ENCODE measurements at places on chromosomes 7 and 10. TPM values are rescaled to one million over a fixed set of nuclear protein-coding genes. Genes with fewer than 3 reads are reported as not detected.

- H3K4me3 ChIP-seq: no peak overlapping the region
- H3K4me1 ChIP-seq: no peaks in the 10 kb centered on the region
Observed at GRCh38 chr10:15901889-15902288, 41.6 kb upstream of the MINDY3 start.

- peaks cover 11% of the 10 kb centered on the region for H3K4me1 ChIP-seq
- no peak overlapping the region for H3K27ac ChIP-seq
- no peaks in the 10 kb centered on the region for H3K36me3 ChIP-seq
- no peak for DNase-seq
- H3K27me3 ChIP-seq: no peaks in the 10 kb centered on the region
Observed at GRCh38 chr7:1302936-1303335, 70.3 kb downstream of the UNCX start.

- H3K4me3 ChIP-seq: no peak overlapping the region
- no peaks in the 10 kb centered on the region for H3K36me3 ChIP-seq
- no peaks in the 10 kb centered on the region for H3K27me3 ChIP-seq
- no peak overlapping the region for H3K27ac ChIP-seq
Observed at GRCh38 chr7:141362580-141363435, 188.4 kb upstream of the AGK start.

DNA sequence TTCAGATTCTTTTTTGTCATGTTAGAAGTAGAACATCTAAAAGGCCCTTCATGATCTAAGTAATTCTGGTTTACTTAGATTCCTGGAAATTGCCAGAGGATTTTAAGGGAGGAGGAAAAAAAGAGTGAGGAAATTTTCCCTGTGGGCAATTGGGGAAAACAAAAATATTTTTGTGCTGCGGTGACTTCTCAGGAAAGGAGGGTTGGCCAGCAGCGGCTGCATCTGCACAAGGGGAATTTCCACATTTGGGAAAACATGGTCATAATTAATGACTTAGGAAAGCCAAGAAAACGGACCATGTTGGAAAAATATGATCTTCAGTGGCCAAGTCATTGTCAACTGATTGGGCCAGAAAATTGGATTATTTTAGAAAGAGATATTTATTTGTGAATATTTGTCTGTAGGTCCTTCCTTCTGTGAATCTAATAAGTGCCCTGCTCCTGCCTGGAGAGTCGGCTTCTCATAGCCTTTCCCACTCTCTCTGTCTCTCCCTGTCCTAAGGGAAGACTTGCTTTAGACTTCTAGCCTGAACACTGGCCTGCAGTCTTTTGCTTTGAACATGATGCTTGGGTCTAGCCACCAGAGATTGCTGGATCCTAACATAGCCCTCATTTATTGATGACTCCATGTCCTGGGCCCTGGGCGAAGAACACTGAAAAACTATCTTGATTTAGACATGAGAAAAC is 124.2 kb upstream of the MKLN1 start:
- no peaks in the 10 kb centered on the region for H3K27me3 ChIP-seq
- no peaks in the 10 kb centered on the region for H3K4me1 ChIP-seq
- no peaks in the 10 kb centered on the region for H3K36me3 ChIP-seq
- no peak for DNase-seq

DNA sequence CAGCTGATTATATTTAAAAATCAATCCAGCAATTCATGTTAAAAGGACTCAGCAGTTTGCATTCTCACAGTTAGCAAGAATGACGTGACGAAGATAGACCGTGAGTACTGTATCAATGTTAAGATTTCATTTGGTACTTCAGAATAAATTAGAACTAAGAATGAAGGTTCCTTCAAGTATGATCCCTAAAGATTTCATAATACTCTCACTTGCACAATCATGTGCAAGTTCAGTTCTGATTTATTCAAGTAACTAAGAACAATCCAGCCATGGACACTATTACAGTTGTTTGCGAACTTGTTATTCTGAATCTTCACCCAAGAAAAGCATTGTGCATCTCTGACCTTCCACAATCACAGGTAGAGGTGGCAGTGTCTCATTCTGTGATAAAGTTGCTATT is 7.7 kb downstream of the RHEB start:
- no peak overlapping the region for H3K4me3 ChIP-seq
- H3K27me3 ChIP-seq: no peaks in the 10 kb centered on the region
- H3K27ac ChIP-seq: no peak overlapping the region
- peaks cover 17% of the 10 kb centered on the region for H3K4me1 ChIP-seq
- no peaks in the 10 kb centered on the region for H3K36me3 ChIP-seq

DNA sequence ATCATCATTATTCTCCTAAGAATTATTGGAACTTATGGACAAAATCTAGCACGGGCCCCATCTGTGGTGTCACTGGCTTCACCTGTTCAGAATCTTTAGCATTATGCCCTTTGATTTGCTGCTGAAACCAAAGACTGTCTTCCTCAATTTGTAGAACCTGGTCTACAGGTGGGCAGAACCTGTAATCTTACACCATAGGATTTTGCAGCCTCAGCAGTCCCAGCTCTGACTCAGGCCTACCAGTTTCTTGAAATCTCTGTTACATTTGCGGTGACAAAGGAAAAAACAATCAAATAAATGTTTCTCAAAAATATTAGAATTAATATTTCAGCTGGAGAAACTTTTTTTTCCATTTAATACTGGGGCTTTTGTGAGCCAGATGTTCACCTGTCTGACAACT is 86.1 kb downstream of the EPDR1 start:
- no peak overlapping the region for H3K4me3 ChIP-seq
- DNase-seq: no peak
- no peaks in the 10 kb centered on the region for H3K27me3 ChIP-seq
- H3K27ac ChIP-seq: no peak overlapping the region
- peaks cover 13% of the 10 kb centered on the region for H3K4me1 ChIP-seq

- no peaks in the 10 kb centered on the region for H3K27me3 ChIP-seq
- H3K4me1 ChIP-seq: no peaks in the 10 kb centered on the region
- no peaks in the 10 kb centered on the region for H3K36me3 ChIP-seq
- H3K27ac ChIP-seq: no peak overlapping the region
- no peak for DNase-seq
Observed at GRCh38 chr7:498678-499641, 20.7 kb downstream of the PDGFA start.

- no peak overlapping the region for H3K4me3 ChIP-seq
- no peaks in the 10 kb centered on the region for H3K4me1 ChIP-seq
Observed at GRCh38 chr10:64444564-64444963, 923.4 kb downstream of the REEP3 start.

- no peaks in the 10 kb centered on the region for H3K36me3 ChIP-seq
- no peak for DNase-seq
- no peaks in the 10 kb centered on the region for H3K27me3 ChIP-seq
- no peaks in the 10 kb centered on the region for H3K4me1 ChIP-seq
- no peak overlapping the region for H3K4me3 ChIP-seq
Observed at GRCh38 chr7:21851559-21851967, 94.1 kb downstream of the CDCA7L start.

- no peak overlapping the region for H3K4me3 ChIP-seq
- no peak overlapping the region for H3K27ac ChIP-seq
- H3K27me3 ChIP-seq: peaks cover 92% of the 10 kb centered on the region
- no peaks in the 10 kb centered on the region for H3K36me3 ChIP-seq
- DNase-seq: no peak
- no peaks in the 10 kb centered on the region for H3K4me1 ChIP-seq
Observed at GRCh38 chr7:25863729-25864110, 288.3 kb upstream of the NFE2L3 start.

DNA sequence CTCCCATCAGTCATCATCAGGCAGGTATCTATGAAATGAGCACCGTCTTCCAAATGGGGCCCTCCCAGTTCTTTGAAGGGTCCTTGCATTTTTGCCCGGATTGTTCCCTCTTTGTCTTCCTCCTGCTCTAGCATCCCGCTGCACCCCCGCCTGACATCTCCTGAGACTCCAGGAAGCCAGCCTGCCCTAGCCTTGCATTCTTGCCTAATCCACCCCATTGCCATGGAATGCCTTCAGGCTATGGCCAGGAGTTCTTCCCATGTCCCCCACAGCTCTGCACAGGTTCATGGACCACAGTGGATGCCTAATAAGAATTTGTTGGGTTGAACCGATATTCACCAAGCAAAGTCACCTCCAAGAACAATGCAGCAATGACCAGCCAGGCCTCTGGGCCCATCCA is 62.1 kb downstream of the ZMIZ1 start:
- no peak overlapping the region for H3K27ac ChIP-seq
- peak; percentile 53 for DNase-seq
- H3K4me1 ChIP-seq: peaks cover 70% of the 10 kb centered on the region
- H3K36me3 ChIP-seq: no peaks in the 10 kb centered on the region

DNA sequence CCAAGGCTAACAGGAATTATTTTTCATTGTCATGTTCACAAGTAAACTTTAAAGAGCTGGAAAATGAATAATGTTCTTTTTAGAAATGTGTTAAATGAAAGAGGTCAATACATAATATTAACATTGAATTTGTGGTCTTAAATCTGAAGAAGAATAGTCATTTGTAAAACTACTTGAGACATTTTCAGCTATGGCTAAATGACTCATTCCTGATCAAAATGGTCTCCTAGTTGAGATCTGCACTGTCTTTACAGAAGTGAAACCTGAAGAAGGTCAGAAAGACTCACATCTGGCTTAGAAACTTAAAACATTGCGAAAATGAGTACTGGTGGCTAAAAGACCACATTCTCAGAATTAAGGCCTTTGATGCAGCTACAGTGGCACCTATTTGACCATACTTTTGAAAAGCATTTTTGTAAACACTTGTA is 5.9 kb downstream of the PIK3CG start:
- no peak overlapping the region for H3K27ac ChIP-seq
- no peak overlapping the region for H3K4me3 ChIP-seq
- H3K36me3 ChIP-seq: no peaks in the 10 kb centered on the region
- no peaks in the 10 kb centered on the region for H3K27me3 ChIP-seq
- DNase-seq: no peak

DNA sequence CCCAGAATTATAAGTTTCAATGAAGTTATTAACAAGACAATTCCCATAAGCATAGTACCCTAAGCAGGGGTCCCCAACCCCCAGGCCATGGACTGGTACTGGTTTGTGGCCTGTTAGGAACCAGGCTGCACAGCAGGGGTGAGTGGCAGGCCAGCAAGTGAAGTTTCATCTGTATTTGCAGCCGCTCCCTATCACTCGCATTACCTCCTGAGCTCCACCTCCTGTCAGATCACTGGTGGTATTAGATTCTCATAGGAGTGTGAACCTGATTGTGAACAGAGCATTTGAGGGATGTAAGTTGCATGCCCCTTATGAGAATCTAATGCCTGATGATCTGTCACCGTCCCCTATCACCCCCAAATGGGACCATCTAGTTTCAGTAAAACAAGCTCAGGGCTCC is 36.0 kb upstream of the KIAA1217 start:
- peaks cover 10% of the 10 kb centered on the region for H3K4me1 ChIP-seq
- no peaks in the 10 kb centered on the region for H3K36me3 ChIP-seq
- H3K27ac ChIP-seq: no peak overlapping the region
- no peak overlapping the region for H3K4me3 ChIP-seq
- no peaks in the 10 kb centered on the region for H3K27me3 ChIP-seq

GRCh38 chr7:1811850-1812508 is 141.9 kb downstream of the ELFN1 start:
- no peak overlapping the region for H3K4me3 ChIP-seq
- DNase-seq: no peak
- peaks cover 13% of the 10 kb centered on the region for H3K4me1 ChIP-seq

- no peak overlapping the region for H3K27ac ChIP-seq
- H3K4me1 ChIP-seq: no peaks in the 10 kb centered on the region
- H3K27me3 ChIP-seq: no peaks in the 10 kb centered on the region
- no peaks in the 10 kb centered on the region for H3K36me3 ChIP-seq
Observed at GRCh38 chr7:18890134-18890533, 227.3 kb downstream of the TWIST1 start.

The PLAC9 gene
- not detected for total RNA-seq

The CNPY1 gene
- total RNA-seq: not detected

The CRYGN gene
- total RNA-seq: not detected

The HACD1 gene
- 1.9 TPM for total RNA-seq

The GIMAP1 gene
- total RNA-seq: not detected

The EEF1AKMT2 gene
- total RNA-seq: 41.0 TPM

The RADIL gene
- total RNA-seq: 5.8 TPM

The ZNF12 gene
- total RNA-seq: 30.1 TPM

The PRPS1L1 gene
- total RNA-seq: not detected

The CAV2 gene
- 0.37 TPM for total RNA-seq

The CALCR gene
- not detected for total RNA-seq
